Activated CD4-positive, alpha-beta T cell treated with anti-CD3 and anti-CD28 coated beads, Interleukin-2, amount 10 ng/mL, durations not matched to agents 7 days and 5 days (primary cell): ENCODE measurements at places on chromosomes 16 and 17.

GRCh38 chr16:11016993-11017392, 72.6 kb downstream of the CLEC16A start:
- DNase-seq, result peak; percentile 15

- DNase-seq, result no peak
These were observed at the start of gene ASPA for GRCh38 chr17:3475812-3476610. Gene ASPA (plus strand): TSS chr17:3475997. CDS start chr17:3476160, 163 bp downstream.

DNA sequence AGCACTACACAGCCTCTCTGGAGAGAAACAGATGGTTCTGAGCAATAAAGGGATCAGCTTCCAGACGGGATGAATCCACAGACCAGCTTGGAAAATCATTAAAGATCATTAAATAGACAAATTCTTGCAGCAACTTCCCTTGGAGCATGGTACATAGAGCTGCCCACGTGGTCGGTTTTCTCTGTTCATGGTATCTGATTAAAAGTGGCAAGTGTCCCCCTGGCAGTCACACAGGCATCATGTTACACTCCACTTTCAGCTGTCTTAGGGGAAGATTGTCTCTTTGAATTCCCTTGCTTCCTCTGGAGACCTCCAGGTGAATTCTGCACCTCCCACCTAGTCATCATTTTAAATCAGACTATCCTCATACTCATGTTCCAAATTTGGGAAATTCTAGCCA, 92.2 kb upstream of the CACNG3 start:
- no peak for DNase-seq

GRCh38 chr17:69949973-69950695, 124.9 kb upstream of the KCNJ16 start:
- DNase-seq, result no peak

GRCh38 chr16:88883117-88883895, 16.8 kb upstream of the PABPN1L start:
- DNase-seq, result no peak

GRCh38 chr16:49601576-49601975, 228.0 kb downstream of the C16orf78 start:
- no peak for DNase-seq

GRCh38 chr17:78341559-78342448, 18.1 kb downstream of the SOCS3 start:
- DNase-seq, result no peak

DNA sequence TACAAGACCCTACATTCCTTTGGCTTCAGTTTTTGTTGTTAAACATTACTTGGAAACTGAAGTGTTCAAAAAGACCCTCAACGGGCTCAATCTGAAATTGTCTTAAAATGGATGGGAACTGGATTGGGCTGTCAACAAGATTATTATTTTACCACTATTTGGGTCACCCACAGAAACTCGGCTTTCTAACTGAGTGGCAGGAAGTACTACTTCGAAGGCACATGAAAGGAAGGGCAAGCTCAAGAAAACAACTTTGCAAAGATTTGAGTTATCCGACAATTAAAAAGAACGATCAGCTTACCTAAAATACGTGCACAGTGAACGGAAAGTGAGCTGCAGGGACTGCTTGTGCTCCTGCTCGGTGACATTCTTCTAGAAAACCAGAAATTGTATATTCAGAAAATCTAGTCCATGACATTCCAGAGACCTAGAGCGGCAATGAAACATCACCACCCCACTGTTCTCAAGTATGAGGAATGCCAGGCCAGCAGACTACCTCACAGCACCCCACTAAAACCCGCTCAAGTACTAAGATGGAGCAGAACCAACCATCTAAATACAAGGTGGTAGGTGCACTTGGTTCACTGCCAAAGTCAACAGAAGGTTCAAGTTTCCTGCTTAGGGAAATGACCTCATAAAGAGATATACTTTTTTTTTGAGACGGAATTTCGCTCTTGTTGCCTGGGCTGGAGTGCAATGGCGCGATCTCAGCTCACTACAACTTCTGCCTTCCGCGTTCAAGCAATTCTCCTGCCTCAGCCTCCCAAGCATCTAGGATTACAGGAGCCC, 60.5 kb downstream of the ZZEF1 start:
- no peak for DNase-seq

DNA sequence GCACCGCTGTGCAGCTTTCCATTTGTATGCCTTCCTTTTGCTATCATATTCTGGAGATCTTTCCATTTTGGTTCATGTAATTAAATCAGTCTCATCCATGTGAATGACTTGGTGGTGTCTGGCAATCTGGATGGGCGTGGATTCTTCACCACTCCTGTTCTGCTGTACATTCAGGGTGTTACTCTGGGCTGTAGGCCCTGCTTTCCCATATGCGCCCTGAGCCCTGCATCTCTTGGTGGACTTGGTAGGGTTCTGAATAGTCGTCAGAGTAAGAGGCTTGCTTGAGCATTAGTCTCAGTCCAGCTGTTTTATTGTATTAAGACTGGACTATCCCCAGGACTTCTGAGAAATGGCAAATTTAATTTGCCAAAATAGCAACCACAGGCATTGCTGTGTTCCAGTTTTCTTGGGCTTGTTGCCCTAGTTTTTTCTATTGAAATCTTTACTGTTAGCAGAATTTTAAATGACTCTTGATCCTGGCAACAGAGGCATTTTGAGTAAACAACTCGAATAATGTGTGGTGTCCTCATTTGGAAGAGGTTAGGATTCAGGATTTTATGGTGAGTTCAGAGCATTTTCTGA, 14.9 kb downstream of the BANP start:
- no peak for DNase-seq

GRCh38 chr16:12548270-12548983, 255.3 kb downstream of the CPPED1 start:
- DNase-seq, result no peak

DNA sequence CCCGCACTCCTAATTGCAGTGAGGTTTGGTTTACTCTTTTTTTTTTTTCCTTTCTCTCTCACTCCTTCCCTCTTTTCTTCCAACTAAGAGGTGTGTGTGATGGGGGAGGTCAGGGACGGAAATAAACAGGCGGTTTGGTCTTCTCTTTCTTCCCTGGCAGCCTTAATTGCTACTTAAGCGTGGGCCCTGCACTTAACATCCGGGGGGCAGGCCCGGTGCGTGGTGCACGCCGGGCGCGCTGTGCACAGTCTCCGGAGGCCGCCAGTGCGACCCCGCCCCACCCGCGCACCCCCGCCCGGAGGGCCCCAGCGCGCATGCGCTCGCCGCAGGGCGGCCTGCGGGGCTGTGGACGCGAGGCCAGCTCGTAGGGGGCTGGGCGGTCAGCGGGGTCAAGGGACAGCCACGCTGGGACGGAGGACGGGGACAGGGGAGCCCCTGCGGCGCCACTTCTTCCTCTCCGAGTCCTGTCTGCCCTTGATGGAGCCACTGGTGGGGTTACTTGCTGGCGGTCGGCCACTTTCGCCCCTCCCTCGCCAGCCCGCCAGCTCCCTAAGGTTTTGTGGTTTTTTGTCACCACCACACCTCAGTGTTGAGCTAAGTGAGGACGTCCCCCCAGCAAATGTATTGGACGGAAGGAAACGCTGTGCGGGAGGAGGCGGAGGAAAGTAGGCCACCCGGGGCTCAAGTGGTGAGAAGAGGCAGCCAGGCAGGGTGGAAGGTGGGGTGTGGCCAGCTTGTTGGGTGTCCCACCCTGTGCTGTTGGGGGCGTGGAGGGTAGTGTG, 120.9 kb downstream of the MRM1 start:
- peak; percentile 82 for DNase-seq

GRCh38 chr16:56539656-56540055, 19.8 kb upstream of the BBS2 start:
- DNase-seq, result no peak
